ENCODE measurements at places on chromosomes 2 and 18. TPM values are rescaled to one million over a fixed set of nuclear protein-coding genes. Genes with fewer than 3 reads are reported as not detected.
A peak's percentile ranks its signal among the peaks of the same experiment; 100 is the strongest.

CRYGD gene
- total RNA-seq: 0.76 TPM

DNA sequence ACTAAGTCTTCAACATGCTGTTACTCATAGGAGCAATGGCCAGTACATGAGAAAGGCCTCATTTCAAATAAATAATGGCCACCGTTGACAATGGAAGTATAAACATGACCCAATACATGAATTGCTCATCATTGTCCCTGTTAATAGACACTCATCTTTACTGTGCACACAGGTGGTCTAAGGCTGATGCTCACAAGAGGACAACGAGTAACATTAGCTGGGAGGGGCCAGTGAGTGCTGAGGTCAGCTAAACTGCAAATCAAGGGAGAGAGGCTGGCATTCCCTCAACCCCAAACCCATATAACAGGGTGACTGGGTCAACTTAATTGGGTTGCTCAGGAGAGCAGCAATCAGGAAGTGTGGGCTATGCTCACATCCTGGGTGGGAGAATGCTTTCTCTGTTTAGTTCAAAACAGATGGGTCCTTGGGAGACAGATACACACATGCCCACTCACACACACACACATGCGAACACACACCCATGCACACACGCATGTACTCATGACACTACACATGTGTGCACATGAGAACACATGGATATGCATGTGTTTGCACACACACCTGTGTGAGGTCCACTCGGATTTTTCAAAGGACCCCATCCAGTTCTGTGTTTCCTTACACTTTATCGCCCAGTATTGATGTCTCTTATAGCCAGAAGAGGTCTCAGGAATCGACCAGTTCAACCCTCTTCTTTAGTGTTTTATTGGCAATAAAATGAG, 172.0 kb downstream of the INHBB start:
- no peak for DNase-seq

DNA sequence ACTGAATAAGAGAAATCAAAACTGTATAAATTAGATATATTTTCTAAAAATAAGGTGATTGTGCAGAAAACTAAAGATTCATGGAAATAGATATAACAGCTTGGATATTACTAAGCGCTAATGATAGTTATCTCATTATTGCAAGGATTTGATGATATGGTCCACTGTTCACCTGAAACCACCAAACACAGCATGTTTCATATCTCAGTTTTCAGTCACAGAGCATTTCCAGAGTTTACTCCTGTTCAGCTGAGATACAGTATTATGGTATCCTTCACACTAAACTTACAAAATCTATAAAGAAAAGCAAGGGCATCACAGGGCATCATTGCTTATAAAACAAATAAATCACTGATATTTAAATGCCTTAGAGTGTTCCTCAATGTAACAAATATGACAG, 591.6 kb downstream of the ERBB4 start:
- DNase-seq: no peak

DNA sequence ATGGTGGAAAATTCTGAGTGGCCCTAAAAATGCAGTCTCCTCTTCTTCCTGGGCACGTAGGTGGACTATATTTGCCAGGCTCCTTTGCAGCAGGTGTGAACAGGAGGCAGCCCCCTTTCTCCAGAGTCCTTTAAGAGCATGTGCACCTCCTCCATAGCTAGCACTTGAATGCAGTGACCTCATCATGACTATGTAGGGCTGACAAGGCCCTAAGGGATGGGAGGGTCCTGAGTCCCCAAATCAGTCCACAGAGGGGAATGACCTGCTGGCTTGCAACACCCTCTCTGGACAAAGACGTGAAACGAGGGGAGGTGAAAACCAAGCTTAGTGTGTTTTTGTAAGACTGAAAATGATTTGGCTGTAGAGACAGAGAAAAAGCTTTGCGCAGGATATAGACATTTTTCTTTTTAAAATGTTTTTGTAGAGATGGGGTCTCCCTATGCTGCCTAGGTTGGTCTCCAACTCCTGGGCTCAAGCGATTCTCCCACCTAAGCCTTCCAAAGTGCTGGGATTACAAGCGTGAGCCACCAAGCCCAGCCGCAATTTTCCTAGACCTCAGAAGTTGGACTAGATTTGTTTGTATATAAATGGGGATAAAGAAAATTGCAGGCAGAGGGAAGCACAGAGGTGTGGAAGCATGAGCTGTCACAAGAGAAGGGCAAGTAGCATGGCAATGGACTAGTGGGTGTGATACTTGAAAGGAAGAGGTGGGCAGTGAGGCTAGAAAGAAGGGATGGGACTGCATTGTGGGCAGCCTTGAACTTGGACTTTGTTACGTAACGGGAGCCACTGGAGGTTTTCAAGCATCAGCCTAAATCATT, 28.8 kb downstream of the LONRF2 start:
- DNase-seq: no peak

- no peak for DNase-seq
Observed at GRCh38 chr18:23629444-23629946, 33.2 kb downstream of the ANKRD29 start.

DNA sequence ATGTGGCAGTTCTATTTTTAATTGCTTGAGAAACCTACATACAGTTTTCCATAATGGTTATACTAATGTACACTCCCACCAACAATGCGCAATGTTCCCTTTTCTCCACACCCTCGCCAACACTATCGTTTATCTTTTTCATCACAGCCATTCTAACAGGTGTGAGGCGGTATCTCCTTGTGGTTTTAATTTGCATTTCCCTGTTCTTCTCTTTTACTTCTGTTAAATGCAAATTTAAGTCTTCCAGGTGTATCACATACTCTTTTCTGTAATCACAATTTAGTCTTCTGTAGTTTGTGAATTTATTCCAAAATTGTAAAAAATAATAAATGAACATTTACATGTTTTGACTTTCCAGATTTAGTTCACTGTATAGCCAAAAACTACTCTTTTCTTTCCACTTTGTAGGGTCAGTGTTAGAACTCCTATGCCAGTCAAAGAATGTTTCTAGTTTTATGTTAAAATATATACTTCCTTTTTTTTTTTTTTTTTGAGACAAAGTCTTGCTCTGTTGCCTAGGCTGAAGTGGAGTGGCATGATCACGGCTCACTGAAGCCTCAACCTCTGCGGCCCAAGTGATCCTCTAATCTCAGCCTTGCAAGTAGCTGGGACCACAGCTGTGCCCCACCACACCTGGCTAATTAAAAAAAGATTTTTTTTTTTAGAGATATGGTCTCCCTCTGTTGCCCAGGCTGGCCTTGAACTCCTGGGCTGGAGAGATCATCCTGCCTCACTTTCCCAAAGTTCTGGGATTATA, 15.4 kb upstream of the ACYP2 start:
- DNase-seq: no peak

- DNase-seq: no peak
Observed at GRCh38 chr2:229170916-229171315, 100.2 kb downstream of the PID1 start.

GRCh38 chr2:157875641-157876065, 477 bp downstream of the ACVR1 start:
- DNase-seq: no peak

WDR35 gene
- total RNA-seq: 6.4 TPM

DNA sequence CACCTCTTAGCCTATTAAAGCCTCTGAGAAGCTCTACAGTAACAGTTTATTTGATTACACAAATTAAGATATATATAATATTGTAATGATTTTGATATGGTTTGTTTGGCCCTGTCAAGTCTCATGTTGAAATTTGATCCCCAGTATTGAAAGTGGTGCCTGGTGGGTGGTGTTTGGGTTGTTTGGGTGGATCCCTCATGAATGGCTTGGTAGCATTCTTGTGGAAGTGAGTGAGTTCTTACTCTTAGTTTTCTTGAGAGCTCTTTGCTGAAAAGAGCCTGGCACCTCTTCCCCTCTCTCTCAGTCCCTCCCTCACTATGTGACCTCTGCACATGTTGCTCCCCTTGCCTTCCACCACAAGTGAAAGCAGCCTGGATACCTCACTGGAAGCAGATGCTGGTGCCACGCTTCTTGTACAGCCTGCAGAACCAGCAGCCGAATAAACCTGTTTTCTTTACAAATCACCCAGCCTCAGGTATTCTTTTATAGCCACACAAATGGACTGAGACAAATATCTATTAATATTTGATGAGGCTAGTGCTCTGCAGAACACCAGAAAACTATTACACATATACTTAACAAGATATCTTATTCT, 52.8 kb downstream of the SLC4A10 start:
- no peak for DNase-seq

GKN1 gene
- total RNA-seq: not detected

GRCh38 chr2:177520324-177520723, 127.8 kb downstream of the AGPS start:
- no peak for DNase-seq

- DNase-seq: no peak
Observed at GRCh38 chr18:58112174-58112573, 68.1 kb downstream of the NEDD4L start.

DNA sequence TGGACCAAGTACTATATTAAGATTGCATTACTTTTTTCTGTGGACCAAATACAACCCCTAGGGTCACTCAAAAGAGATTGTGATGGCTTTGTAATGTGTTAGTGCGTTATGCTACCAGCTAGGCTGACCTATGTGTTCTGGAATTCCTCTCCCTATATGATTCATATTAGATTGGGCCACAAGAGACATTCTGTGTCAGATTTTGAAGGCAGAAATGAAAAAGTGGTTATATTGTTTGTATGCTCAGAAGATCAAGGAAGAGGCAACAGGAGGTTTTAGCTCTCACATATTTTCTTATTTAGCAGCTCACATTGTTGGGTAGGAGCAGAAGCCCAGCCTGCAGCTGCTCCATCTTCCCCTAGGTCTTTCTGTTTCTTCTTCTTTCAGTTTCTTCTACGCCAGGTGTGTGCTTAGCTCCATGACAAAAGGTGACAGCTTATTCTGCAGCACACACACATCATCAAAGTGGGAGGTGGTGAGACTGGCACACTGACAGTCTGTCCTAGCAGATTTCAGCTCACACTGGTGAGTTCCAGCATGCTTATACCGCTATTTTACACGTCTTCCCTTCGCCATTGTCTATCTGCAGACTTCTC, 156.8 kb upstream of the UBE2E3 start:
- no peak for DNase-seq

DYNC1I2 gene
- 363 TPM for total RNA-seq

GRCh38 chr2:73489053-73489452, 103.4 kb downstream of the ALMS1 start:
- DNase-seq: no peak

DNA sequence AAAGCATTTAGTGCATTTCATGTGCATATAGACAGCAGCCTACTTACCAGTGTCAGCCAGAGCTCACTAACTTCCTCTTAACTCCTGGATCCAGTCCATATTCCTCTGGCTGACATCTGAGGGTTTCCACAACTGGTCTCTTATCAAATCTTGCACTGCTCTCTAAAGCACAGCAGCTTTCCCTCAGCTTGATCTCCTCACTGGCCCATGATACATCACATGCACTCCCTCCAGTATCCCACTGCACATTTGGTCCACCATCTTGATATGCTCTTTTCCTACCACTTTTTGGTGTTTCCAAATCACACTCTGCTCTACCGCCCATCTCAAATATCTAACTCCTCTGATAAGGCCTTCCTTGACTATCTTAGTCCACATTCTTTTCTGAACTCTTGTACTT, 105.0 kb upstream of the ZFP36L2 start:
- DNase-seq: no peak

GPBAR1 gene
- total RNA-seq: 1.6 TPM

GRCh38 chr2:96145036-96145847, at the start of gene DUSP2:
TSS of gene DUSP2 (minus strand) at chr2:96145440. CDS start at chr2:96145354, 86 bp downstream.
- DNase-seq: peak; percentile 53

DNA sequence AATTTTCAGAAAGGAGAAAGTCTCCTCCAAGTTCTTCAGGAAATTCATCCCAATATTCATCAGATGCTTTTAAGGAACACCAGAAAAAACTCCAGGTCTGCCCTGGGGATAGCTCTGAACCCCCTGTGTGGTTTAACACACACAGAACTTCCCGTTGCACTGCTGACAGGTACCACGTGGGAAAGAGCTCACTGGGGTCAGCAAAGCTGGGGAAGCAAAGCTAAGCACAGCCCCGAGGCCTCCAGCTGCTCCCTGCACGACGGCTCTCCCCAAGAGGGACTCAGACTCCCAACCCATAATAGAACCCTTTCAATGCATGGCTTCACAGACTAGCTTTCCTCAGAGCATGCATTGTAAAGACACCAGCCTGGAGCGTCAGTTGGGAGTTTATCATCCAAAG, 28.0 kb downstream of the ADI1 start:
- DNase-seq: no peak

TLX2 gene
- 21.2 TPM for total RNA-seq

All from glutamatergic neuron (in vitro differentiated cells).